ENCODE measurements at places on chromosomes 11 and 22.

DNA sequence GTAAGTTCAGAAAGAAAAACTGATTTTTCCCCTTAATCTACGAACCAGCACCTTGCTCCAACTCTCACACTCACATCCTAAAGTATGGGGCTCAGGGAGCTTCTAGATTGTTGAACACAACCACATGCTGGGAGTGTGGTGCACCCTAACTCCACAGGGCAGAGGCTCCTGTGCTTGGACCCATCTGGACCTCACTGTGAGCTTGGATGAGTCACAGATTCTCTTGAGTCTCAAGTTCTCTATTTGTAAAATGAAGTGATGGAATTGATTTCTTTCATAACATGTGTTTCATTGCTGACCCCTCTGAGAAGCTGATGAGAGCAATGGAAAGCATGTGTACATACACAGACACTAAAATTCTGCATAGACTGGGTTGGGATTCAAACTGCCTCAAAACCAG, 109.7 kb downstream of the PGR start:
- DNase-seq, result no peak

DNA sequence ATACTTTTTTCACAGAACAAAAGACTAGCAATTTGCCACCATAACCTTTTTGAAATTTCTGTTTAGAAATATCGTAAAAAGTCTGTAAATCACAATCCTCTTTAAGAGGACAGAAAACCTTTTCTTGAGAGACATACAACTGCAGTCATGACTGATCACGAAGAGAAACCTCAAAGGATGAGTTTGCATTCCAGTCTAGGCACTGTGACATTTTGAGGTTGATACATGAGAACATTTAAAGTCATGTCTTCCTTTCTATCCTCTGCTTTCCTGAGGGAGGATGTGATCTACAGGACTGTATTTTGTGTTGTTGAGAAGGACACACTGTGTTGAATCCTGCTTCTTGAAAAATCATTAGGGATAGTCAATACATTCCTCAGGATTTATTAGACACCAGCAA, 476.7 kb upstream of the CCDC179 start:
- peak; percentile 65 for DNase-seq

GRCh38 chr22:18114495-18114894, 3.9 kb downstream of the TUBA8 start:
- no peak for DNase-seq

DNA sequence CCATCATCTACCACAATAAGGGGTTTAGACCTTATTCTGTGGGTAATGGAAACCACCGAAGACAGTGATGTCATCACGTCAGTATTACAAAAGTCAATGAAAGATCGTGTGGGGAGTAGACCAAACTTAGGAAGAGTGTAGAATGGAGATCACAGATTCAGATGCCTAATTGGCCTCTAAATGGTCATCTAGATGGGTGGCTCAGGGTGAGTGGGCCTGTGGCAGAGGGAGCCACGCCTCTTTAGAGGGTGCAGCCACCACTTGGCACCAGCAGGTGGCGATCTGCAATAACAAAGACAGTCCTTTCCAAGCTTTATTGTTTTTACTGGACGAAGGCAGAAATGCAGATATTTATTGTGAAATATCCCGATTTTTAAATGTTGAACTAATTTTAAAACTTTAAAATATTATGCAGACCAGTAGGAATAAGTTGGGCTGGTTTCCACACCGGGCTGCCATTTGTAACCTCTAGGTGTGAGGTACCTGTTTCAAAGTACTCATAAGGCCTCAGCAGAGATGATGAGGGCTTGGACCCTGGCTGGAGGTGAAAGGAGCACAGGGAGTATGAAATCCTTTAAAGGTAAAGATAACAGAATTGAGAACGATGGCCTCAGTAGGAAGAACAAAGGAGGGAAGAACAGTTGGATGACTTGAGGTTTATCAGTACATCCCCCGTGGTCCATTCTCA, 222.0 kb downstream of the DBX1 start:
- DNase-seq, result no peak

DNA sequence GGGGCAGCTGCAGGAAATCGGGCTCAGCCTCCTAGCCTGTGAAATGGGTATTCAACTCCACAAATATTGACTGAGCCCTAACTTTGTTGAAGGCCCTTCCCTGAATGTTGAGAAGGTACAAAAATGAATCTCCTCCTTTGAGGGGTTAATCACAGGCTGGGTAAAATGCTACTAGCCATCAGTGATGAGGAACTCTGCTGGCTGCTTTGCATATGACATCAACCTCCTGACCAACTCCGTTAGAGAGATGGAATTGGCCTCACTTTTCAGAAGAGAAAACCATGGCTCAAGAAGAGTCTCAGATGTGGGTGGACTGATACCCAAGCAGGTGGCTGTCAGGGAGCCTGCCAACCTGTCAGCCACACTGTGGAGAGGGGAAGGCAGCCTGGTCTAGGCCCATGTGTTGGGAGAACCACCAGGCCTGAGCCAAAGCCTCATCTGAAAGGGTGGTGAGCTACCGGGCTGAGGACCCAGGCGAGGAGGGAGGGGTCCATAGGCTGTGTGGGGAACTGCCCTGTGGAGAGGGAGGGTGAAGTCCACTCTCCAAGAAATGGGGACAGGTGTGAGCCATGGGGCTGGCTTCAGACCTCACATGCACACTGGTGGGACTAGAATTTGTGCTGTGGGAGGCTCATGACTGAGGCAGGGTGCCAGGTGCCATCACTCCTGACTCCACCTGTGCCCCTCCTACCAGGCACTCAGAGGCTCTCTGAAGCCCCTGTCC, 11.8 kb downstream of the CDCA5 start:
- DNase-seq, result no peak

GRCh38 chr22:17699696-17700340, 61.3 kb downstream of the BCL2L13 start:
- DNase-seq, result no peak

DNA sequence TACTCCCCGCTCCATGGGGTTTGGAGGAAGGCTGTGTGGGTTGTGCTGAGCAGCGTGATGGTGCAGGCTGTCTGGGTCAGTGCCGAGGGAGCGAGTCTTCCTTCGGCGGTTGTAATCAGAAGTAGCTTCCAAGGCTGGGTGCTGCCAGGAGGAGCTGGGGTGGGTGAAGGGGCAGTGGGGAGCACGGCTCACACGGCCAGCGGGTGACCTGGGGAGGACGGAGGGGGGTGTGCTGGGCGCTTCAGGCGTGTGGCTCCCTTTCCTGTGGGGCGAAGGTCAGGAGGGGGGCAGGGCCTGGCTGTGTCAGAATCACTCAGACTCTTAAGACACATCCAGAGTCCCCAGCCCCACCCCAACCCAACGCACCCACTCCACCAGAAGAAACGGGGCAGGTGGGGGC, 60.2 kb downstream of the LRP5 start:
- no peak for DNase-seq

GRCh38 chr11:69310351-69310750, 16.4 kb downstream of the MYEOV start:
- DNase-seq, result no peak

- no peak for DNase-seq
These were observed 30.1 kb upstream of the NOX4 start for GRCh38 chr11:89521294-89521693.

DNA sequence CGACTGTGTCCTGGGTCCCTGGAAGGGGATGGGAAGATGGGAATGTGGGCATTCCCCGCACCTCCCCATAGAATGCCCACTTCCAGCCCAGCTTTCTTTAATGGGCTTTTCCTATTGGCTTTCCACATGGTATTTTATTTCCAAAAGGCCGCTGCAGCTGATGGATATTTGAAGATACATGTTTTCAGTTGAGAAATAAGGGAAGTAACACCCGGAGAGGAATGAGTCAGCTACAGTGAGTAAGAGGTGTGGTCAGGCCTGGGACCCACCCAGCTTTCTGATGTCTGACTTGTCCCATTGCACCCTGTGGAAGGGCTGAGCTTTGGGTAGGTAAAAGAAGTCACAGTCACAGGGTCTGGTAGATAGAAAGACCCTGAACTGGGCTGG, 476.9 kb downstream of the MIAT start:
- DNase-seq, result peak; percentile 82

DNA sequence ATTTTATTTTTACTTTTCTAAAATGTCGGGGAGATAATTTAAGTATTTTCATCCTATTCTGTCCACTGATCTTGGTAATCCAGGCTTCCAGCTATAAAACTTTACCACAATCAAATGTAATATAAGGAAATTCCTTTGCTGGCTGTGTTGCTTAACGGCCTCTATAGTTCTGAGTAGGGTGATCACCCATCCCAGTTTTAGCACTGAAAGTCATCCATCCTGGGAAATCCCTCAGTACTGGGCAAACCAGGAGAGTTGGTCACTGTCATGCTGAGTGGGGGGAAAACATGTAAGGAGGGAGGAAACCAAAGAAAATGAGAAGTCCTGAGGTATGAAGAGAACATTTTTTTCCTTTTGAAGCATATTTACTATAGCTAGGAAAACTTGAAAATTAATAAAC, 12.8 kb upstream of the BACE1-AS start:
- DNase-seq, result no peak

DNA sequence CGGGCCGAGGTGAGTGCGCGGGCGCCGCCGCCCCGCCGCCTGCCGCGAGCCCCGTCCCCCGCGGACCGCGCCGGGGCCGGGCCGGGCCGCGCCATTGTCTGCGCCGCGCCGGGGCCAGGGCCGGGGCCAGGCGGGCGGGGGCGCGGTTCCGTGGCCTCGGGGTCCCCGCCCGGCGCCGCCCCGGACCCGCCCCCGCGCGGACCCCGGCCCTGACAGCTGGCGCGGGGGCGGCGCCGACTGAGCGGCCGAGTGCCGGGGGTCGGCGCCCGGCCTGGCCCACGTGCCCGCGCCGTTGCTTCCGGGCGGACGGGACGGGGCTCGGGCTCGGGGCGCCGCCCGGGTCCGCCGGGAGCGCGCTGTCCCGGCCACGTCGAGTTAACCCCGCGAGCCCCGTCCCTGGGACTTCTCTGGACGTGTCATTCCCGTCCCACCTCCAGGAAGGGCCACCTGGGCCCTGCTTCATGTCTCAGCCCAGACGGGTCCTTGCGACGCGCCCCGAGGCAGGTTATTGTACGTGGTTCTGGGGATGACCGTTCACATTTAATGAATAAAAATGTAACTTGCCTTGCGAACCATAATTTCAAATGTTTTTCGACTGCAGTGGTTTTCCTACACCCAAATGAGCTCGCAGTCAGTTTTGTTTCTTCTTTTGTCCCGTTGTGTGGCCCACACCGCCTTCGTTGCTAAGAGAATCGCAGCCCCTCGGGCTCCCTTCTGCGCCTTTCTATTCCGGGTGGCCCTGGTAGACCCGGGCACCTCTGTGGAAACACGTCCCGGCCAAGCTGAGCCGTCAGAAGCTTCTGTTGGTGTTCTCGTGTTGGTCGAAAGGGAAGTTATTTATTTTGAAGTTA, 562 bp downstream of the ZBED4 start:
- no peak for DNase-seq

DNA sequence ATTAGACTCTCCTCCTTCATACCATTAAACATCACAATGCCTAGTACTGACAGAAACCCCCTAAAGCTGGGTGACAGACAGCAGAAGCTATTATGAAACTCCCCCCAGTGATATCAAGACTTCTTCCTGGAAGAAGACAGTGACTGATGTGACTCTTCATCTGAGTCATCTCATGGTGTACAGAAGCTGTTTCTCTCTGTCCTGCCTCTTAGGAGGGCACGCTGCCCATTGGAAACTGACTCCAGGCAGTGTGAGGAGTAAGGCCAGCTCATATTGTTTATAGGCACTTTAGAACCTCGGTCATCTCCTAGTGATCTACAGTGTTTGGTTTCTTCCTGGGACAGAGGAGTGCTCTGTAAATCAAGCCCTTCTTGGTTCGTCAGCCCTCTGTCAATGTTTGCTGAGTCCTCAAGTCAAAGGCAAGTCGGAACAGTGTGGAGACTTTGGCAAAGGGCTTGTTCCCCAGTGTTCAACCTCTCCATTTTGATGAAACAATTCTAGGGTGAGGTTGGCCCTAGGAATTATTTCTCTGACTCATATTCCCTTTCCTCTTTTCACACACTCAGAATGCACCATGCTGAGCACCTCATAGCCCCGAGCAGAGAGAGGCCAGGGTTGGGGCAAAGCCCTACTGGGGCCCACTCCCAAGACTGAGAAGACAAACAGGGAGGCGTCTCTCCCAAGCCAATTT, 172.5 kb upstream of the TMEM45B start:
- DNase-seq, result no peak
